ENCODE measurements at places on chromosomes 2 and 18.

- DNase-seq: no peak
These were observed 62.8 kb upstream of the UPP2 start for GRCh38 chr2:158038901-158039300.

GRCh38 chr2:240462707-240463273 is 27.3 kb downstream of the GPC1 start:
- peak; percentile 7 for DNase-seq

- DNase-seq: no peak
These were observed 108.3 kb downstream of the NFATC1 start for GRCh38 chr18:79504034-79504433.

- DNase-seq: no peak
These were observed 1390.4 kb downstream of the SUCLG1 start for GRCh38 chr2:83068714-83069113.

GRCh38 chr2:34844629-34845028 is 1245.5 kb upstream of the FAM98A start:
- DNase-seq: no peak

DNA sequence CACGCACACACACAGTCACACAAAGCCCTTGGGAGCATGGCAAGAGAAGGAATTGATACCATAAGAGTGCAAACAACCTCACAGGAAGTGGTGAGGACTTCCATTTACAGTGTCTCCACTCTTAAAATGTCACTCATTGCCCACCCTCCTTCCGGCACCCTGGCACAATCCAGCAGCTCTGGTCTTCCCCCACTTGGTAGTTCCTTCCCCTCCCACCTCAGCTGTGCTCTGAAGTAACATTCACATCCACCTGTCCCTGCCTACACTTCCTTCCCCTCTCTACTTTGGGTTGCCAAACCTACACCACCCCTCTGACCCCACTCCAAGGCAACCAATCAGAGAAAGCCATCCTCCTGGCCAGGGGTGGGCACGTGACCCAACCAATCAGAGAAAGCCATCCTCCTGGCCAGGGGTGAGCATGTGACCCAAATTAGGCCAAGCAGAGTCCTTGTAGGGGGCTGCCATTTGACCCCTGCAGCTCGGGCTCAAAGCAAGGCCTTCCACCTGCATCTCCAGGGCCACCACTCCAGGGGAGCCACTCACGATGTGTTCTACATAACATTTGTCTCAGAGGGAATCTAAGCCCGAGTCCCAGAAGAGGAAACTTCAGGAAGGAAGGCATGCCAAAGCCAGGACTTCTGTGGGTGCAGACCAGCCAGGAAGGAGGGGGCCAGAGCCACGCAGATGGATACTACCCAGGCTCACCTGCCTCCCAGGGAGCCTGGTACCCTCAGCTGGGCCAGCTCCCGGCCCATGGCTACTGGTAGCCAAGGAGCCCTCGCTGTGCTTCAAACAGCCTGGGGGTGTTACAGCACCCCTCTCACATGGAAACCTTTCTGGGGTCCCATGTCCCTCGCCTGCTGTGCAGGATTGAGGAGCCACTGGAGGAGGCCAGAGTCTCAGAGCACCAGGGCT is 21.2 kb downstream of the CYP26B1 start:
- no peak for DNase-seq

DNA sequence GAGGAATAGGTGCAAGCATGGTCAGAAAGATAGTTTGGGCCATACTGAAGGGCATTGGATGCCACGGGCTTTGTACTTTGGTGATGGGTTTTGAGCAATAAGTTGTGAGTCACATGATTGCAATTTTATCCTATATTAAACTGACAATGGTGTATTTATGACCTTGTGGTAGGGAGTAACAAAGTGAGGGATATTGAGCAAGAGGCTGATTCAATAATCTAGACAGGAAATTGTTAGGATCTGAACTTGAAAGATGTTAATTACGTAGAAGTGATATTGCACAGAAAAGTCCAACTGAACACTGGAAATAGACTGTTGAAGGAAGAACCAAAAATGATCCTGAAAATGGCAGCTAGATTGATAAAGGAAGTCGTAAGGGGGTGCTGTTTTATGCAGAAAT is 46.6 kb upstream of the TCF4 start:
- DNase-seq: no peak

GRCh38 chr2:11784747-11785610 is 38.5 kb downstream of the LPIN1 start:
- no peak for DNase-seq

- peak; percentile 32 for DNase-seq
These were observed 64.6 kb downstream of the NEB start for GRCh38 chr2:151669585-151670081.

DNA sequence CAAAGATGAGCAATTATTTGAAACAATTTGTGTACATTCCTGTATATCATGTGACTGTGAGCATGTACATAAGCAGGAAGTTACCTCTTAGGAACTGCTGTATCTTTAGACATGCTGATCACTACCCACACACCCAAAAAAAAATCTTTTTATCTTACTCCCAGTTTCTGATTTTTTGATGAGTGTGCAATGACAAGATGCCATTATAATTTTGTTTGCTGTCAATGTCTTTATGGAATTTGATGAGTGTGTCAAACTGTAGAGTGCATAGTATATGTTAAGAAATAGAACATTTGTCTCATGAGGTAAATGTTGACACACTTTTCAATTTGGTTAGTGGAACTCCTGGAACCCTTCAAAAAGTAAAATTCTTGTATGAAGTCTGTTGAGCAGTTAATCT is 84.0 kb upstream of the TMEFF2 start:
- DNase-seq: no peak

DNA sequence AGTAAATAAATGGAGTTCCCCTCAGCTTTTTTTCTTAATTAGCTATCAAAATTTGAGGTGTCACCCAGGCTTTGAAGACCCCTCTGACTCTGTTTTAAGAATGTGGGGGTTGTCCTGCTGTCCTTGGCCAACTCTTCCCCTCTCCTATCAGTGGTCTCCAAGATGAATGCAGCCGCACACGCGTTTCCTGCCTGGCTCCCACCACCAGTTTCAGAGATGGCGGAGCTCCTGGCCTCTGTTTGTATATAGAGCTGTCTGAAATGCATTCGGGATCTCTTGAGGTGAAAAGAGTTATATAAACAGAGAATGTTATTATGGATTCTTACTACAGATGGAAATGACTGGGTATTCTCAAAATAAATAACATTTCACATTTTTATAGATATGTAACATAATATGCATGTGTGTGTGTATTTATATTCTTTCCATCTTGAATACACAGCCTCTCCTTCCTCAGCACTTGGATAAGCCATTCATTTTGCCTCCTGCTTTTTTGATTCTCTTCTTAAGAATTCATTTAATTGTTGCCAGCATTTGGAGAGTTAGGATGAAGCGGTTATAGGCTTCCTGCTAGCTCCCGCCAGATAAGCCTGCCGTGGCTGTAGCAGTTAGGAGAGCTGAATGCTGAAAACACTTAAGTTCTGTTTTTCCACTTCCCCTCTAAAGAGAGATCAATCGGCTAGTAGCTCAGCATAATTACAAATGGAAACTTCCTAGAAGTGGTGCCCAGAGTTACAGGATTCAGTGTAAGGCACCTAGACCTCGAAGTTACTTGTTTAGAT is 659.3 kb upstream of the FANCL start:
- no peak for DNase-seq

- no peak for DNase-seq
These were observed 78.2 kb downstream of the TCF4 start for GRCh38 chr18:55509631-55510324.

Measured in gastrocnemius medialis (tissue), 4 donors.